Stimulated activated CD4-positive, alpha-beta T cell treated with anti-CD3 and anti-CD28 coated beads, Interleukin-1b, Interleukin-23, amount 100 ng/mL, for 48 hours (primary cell): ENCODE measurements at places on chromosomes 3 and 15.

DNA sequence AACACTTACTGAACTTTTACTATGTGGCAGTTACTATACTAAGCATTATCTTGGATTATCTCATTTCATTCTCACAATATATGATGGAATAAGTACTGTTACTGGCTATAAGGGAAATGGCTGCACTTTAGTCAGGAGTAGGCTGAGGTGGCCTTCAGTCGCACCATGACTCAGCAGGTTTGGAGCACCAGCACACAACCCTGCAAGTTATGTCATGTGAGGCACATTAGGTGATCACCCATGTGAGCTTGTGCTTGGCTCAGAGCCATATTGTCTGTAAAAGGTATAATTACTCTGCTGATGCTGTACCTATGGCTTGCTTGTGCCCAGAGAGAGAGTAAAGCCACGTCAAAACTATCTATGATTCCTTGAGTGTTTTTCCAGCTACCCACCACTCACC is 54.1 kb upstream of the TIPARP start:
- DNase-seq: no peak

DNA sequence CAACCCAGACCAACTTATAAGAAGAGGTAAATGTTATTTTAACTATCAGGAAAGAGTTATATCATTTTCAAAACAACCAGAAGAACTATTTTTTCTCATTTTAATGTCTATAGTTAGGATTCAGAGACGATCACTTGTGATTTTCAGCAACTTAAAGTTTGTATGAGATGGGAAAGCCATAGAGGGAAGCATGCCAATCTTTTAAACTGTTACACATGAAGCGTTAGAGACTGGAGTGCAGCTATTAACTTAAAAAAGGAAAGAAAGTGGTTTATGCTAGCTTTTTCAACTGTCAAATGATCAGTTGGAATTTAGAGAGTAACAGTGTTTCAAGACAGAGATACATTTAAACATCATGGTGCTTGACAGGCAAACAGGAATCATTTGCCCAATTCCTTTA is 91.7 kb upstream of the LPP start:
- no peak for DNase-seq

DNA sequence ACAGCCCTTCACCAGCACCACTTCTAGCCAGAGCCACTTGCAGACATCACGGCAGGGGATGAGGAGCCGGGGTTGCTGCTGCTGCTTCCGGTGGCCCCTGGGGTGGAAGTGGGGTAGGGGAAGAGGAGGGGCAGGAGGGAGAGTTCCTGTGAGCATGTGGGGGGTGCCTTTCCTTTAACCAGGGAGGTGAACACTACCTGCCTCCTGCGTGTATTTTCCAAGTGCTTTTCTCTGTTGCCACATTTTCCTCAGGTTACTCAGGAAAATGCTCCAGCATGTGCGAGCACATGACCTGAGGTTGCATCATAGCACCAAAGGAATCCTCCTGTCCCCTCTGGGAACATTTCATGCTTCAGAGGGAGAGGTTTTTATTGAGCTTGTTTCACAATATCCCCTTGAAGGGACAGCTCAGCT is 12.2 kb upstream of the SACM1L start:
- peak; percentile 52 for DNase-seq

DNA sequence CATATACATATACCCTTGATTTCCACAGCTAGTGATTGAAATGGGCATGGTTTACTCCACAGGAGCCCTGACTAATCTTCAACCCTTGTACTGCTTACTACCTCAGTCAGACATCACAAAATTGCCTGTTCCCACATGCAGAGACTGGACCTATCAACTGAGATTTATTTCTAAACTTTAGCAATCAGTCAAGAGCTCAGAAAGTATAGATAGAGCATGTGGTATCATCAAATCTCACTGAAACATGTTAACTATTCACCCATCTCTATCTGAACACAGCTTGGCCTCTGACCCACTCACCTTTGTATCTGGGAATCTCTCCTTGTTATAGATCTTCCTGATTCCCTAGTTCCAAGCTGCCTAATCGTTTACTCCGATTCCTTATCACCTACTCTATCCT is 14.6 kb downstream of the ADAM10 start:
- no peak for DNase-seq

- DNase-seq: no peak
Observed at GRCh38 chr3:110989446-110989845, 82.2 kb upstream of the NECTIN3 start.

GRCh38 chr15:41950127-41950483 is 22.3 kb downstream of the EHD4 start:
- no peak for DNase-seq

- DNase-seq: no peak
Observed at GRCh38 chr15:89140595-89140994, 52.3 kb downstream of the ABHD2 start.

- no peak for DNase-seq
Observed at GRCh38 chr3:25405335-25405734, 22.7 kb upstream of the RARB start.

- DNase-seq: no peak
Observed at GRCh38 chr15:77670558-77671361, 38.0 kb upstream of the LINGO1 start.

DNA sequence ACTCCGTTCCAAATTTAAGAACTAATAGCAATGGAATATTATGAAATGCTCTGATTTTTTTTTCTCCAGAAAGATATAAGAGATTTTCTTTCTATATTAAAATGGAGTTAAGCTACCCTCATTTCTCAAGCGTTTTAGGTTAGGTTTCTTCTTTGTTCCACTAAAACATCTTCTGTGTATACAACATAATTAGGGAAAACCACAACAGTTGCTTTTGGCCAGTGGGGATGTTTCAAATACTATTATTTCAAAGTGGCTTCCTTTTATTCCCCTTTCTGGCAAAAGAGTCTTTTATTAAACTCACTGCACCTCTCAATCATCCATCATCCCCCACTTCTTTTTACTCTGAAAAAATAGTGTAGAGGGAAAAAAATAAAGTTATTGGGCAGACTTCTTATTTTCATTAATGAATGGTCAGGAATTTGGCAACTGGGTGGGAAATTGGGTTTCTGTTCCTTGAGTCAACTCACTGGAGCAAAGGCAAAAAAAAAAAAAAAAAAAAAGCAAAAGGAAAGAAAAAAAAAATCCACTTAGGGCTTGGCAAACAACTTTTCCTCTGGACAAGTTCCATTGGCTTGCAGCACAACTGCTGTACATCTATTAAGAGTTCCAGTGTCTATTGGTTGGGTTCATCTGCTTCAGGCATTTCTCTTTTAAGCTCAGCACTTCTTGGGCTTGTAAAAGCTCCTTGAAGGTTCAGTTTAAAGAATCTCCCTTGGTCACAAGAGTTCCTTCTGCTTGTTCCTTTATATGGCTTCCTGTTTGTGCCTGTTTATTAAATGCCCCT is 963.4 kb downstream of the ROBO1 start:
- no peak for DNase-seq

DNA sequence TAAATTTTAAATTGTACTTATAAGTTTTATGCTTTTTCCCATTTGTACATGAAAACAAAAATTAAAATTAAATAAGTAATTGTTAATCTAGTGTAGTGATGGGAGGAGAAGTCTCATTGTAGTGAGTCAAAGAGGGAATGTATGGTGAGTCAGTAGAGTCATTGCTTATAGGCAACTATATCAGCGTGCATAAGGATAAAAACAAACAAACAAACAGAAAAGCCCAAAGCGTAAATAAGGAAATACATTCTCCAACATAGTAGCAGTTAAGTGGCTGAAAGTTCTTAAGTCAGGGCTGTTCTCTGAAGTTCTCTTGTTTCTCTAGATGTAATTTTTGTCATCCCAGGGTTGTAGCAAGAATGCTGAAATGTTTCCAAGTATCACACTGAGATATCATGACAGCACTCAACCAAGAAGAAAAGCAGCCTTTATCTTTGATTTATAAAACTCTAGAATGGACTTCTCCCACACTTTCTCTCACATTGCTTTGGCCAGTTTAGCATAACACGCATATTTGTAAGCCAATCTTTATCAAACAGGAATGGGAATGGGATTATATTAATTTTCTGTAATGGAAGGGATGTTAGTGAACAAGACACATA is 184.1 kb upstream of the TP63 start:
- DNase-seq: no peak

DNA sequence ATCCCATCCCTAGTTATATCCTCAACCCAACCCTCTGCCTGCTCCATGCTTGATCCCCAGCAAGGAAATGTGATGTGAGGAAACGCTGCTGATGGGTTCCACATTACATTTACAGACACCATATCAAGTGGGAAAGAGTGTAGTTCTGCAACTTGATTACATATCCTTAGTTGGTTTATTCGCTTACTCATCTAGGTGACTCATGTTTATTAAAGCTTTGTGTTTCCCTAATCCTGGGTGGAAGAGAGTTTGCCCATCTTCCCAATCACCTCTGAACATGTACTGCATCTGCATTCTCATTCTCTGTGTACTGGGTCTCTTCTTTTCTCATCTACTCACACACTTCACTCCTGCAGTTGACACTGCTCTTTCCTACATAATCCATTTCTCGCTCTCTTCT is 91.7 kb upstream of the PDZRN3 start:
- DNase-seq: no peak

GRCh38 chr3:37995652-37996641 is 5.4 kb downstream of the VILL start:
- DNase-seq: no peak

GRCh38 chr3:62982795-62983455 is 107.7 kb upstream of the CADPS start:
- no peak for DNase-seq

- DNase-seq: no peak
Observed at GRCh38 chr15:57697588-57697987, 8.9 kb upstream of the POLR2M start.

DNA sequence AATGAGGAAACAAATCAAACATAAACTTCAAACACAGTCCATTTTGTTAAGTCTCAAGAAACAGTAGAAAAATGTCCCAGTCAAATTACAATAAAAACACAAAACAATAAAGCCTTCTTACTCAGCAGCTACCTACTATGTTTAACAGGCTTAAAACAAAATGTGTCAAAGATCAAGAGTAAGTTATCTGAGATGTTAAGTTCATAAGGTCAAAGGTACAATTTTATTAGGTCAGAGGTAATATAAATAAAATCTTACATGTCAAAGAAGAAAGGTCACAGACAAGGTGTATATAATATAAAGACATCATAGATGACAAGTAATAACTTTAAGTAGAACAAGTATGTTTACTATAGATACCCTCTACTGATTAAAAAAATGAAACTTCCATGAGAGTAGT is 208.3 kb downstream of the SCAPER start:
- no peak for DNase-seq

DNA sequence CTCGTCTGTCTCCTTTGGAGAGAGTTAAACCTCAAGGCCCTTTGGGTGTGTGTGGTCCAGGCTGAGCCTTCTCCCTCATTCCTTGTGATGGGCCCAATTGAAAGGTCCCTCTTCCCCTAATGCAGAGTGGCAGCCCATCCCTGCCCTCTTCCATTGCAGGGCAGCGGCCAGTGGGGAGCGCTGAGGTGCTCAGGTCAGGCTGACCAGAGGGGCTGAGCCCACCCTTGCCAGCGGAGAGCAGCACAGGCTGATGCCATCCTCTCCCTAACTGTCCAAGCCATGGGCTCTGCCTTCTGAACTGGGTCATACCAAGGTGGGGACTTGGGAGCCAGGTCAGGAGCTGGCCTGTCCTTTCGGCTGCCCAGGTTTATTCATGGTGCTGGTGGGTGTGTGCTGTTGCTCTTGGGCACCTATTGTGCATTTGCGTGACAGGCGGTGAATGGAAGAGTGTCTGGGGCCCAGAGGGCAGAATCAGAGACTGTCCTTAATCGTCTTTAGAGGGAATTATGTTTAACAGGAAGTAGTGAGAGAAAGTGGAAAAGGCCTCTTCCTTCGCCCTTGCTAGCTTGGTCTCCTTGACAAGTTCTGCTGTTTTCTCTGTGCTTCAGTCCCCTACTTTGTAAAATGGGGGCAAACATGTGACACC is 96.9 kb downstream of the VGLL4 start:
- DNase-seq: no peak

DNA sequence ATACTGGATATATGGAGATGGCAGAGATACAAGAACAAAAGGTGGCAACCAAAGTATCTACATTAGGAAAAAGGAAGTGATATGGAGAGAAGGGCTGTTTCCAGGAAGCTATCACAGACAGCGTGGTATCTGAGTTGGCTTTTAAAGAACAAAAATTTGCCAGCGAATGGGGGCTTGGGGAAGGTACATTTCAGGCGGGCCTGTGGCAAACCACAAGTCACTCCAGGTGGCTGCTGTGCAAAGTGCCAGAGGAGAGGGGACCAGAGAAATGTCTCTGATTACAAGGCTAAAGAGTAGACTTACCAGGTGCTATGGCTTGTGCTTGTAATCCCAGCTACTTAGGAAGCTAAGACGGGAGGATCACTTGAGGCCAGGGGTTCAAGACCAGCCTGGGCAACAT is 91.1 kb downstream of the MSL2 start:
- no peak for DNase-seq

- no peak for DNase-seq
Observed at GRCh38 chr3:147117631-147118030, 288.7 kb downstream of the ZIC4 start.

- DNase-seq: no peak
Observed at GRCh38 chr3:153783106-153783505, 338.1 kb upstream of the ARHGEF26 start.

- no peak for DNase-seq
Observed at GRCh38 chr3:142963516-142964448, at the start of gene PAQR9. PAQR9 (minus strand) TSS chr3:142963674; CDS start chr3:142963336, 338 bp downstream.
